ENCODE measurements at places on chromosomes 2 and 18. TPM values are rescaled to one million over a fixed set of nuclear protein-coding genes. Genes with fewer than 3 reads are reported as not detected.
A peak's percentile ranks its signal among the peaks of the same experiment; 100 is the strongest.

DNA sequence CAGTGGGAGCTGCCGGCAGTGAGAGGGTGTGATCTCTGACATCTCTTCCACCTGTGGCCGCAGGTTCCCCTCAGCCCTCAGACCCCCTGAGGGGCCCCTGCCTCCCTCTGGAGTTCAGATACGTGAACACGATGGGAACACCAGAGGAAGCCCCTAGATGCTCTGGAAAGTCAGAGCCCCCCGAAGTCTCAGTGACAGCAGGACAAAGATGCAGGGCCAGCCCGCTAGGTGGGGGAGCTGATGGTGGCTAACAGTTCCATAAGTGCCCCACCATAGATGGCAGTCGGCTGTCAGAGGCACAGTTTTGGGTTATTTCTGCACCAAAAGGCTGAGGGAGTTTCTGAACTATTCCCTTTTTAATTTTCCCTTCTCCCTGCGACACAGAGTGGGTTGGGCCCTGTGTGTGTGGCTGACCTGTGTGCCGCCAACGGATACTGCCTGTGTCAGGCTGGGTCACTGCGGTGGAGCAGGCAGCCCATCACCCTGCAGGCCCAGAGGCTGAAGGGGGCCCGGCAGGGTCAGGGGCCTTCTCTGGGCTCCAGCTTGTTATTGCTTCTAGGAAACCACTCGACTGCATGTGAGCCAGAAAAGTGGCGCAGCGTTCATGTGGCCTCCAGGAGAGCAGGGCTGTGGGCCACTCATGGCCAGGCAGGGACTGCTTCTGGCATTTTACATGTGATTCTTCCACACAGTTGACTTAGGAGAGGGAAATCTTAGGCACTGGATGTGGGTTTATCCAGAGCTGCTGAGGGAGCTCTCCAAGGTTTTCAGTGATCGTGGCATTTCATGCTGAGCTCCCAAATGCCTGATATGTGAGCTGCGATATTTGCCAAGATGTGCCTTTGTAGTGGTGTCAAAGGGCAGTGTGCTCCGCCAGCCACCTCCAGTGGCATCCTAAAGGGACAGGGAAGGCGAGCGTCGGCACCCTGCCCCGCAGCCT, 225.1 kb downstream of the SH3RF3 start:
- no peak overlapping the region for H3K27ac ChIP-seq
- no peak overlapping the region for H3K4me3 ChIP-seq
- DNase-seq, result no peak
- H3K27me3 ChIP-seq, result no peaks in the 10 kb centered on the region
- no peaks in the 10 kb centered on the region for H3K4me1 ChIP-seq

- H3K4me3 ChIP-seq, result no peak overlapping the region
- no peaks in the 10 kb centered on the region for H3K4me1 ChIP-seq
- no peak overlapping the region for H3K27ac ChIP-seq
- DNase-seq, result peak; percentile 1
- no peaks in the 10 kb centered on the region for H3K36me3 ChIP-seq
Observed at GRCh38 chr2:157662401-157662800, 33.7 kb upstream of the ACVR1C start.

DNA sequence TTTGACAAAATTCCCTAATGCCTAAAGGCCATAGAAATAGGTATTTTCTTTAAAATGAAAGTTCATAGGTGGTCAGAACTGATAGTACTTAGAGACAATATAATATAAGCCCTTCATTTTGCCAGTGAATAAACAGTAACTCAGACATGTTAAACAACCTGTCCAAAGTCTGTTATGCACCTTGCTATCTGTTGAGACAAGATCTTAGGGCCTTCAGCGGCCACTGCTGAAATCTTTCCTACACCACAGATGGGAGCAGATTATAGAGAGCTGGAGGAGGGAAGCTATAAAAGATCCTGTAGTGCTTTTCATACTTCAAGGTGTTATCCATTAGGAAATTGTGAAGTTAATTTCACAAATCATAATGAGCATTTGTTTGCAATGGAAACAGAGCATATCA, 13.8 kb downstream of the CERKL start:
- no peaks in the 10 kb centered on the region for H3K4me1 ChIP-seq
- no peak overlapping the region for H3K4me3 ChIP-seq

DNA sequence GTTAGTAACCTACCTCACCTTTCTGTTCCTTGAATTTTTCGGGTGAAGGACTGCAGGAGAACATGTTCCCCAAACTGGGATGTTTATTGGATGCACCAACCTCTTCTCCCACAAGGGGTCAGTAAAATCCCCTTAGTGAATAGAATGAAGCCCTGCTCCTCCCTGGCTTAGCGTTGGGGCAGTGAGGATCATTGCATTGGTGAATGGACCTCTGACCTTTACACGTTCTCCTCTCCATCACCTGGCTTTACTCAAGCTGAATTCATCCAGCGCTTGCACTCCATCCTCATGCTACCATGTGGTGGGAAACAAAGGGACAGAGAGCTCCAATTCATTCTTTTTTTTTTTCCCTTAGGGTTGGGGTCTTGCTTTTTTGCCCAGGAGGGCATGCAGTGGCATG, 157.2 kb downstream of the MIB1 start:
- H3K4me1 ChIP-seq, result no peaks in the 10 kb centered on the region
- H3K27ac ChIP-seq, result no peak overlapping the region
- no peak overlapping the region for H3K4me3 ChIP-seq
- H3K36me3 ChIP-seq, result no peaks in the 10 kb centered on the region

GRCh38 chr18:27860701-27861107, 316.2 kb downstream of the CDH2 start:
- H3K27me3 ChIP-seq, result no peaks in the 10 kb centered on the region
- H3K4me3 ChIP-seq, result no peak overlapping the region
- no peak overlapping the region for H3K27ac ChIP-seq
- no peaks in the 10 kb centered on the region for H3K36me3 ChIP-seq
- no peak for DNase-seq

DNA sequence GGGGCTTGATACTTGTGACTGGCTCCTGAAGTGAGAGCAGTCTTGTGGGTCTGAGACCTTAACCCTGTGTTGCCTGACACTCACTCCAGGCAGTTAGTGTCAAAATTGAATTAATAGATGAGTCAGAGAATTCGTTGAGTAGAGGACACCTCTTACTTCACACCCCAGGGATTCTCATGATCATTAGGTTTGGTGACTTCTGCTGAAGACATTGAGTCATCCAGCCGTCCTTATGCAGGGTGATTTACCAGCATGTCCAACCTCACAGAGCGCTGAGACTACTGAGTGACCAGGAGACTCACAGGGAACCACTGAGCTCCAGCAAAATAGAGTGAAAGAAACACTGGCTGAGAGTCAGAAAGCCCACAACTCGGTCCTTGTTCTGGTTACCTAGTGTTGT, 36.0 kb upstream of the EVA1A start:
- no peaks in the 10 kb centered on the region for H3K27me3 ChIP-seq
- peaks cover 30% of the 10 kb centered on the region for H3K4me1 ChIP-seq
- no peaks in the 10 kb centered on the region for H3K36me3 ChIP-seq
- H3K4me3 ChIP-seq, result no peak overlapping the region

- DNase-seq, result peak; percentile 3
- H3K4me3 ChIP-seq, result no peak overlapping the region
- no peaks in the 10 kb centered on the region for H3K4me1 ChIP-seq
- peaks cover 9% of the 10 kb centered on the region for H3K27me3 ChIP-seq
- no peak overlapping the region for H3K27ac ChIP-seq
Observed at GRCh38 chr18:25229081-25229480, 122.9 kb downstream of the ZNF521 start.

GRCh38 chr2:138018866-138019688, 54.8 kb downstream of the HNMT start:
- no peak overlapping the region for H3K4me3 ChIP-seq
- H3K4me1 ChIP-seq, result no peaks in the 10 kb centered on the region
- no peaks in the 10 kb centered on the region for H3K36me3 ChIP-seq
- H3K27ac ChIP-seq, result no peak overlapping the region

DNA sequence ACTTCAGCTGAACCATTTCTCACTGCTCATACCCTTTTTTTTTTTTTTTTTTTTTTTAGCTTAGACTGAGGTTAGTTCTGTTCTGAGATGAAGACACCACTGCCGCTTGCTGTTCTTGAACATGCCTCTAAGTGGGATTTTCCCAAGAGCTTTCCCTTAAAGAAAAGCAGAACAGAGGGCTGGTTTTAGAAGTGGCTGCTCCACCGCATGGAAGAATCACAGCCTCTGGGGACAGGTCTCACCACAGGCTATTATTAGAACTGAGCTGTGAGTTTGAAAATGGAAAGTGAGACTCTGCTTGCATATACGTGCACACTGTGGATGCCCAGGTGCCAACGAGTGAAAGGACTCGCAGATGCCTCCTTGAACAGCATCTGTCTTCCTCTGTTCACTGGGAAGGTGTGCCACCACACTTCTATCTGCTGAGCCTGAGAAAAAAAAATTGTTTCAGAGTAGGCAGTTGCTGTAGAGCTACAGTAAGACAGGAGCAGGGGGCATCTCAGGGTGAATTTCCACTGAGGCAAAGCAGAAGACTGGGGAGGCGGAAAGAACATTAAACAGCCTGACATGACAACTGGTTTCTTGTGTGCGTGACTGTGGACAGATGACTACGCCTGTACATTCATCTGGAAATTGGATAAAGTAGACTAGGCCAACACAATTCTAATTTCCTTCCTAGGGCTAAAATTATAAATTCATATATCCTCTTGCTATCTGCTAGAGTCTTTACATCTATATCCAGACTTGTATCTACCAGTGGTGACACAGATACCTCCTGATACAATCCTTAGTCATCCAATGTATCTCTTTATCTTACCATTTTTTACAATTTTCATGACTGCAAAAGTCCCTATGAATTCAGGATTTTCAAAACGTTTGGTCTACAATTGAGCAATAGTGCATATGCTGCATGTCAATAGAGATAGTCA, 1045.7 kb upstream of the CELF4 start:
- H3K36me3 ChIP-seq, result no peaks in the 10 kb centered on the region
- no peak overlapping the region for H3K4me3 ChIP-seq
- no peak overlapping the region for H3K27ac ChIP-seq
- DNase-seq, result no peak
- H3K4me1 ChIP-seq, result no peaks in the 10 kb centered on the region

GRCh38 chr2:64820901-64821300, 167.2 kb upstream of the SERTAD2 start:
- no peak overlapping the region for H3K27ac ChIP-seq
- no peak for DNase-seq
- no peak overlapping the region for H3K4me3 ChIP-seq
- no peaks in the 10 kb centered on the region for H3K36me3 ChIP-seq

GRCh38 chr2:130344578-130344977, 1.9 kb downstream of the IMP4 start:
- no peak overlapping the region for H3K4me3 ChIP-seq
- DNase-seq, result no peak
- peaks cover 40% of the 10 kb centered on the region for H3K36me3 ChIP-seq
- H3K27me3 ChIP-seq, result no peaks in the 10 kb centered on the region
- no peaks in the 10 kb centered on the region for H3K4me1 ChIP-seq
- no peak overlapping the region for H3K27ac ChIP-seq

DNA sequence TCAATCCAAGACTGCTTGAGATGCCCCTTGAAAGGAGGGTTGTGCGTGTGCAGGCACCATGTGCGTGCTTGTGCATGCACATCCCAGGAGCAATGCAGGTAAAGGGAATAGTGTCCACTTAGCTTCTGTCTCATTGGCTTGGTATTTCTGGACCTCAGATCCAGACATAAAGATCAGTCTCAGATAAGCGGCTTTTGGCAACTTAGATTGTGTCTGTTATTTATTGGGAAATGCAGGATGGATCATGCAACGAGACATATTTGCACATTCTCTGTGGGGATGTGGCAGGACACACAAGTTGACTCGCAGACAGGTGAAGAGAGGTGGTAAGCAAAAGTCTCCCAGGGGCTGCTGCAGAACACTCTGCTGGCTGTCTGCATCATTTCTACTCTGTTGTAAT, 67.9 kb downstream of the SETBP1 start:
- no peak for DNase-seq
- H3K36me3 ChIP-seq, result no peaks in the 10 kb centered on the region
- H3K4me3 ChIP-seq, result no peak overlapping the region
- H3K27ac ChIP-seq, result no peak overlapping the region

DNA sequence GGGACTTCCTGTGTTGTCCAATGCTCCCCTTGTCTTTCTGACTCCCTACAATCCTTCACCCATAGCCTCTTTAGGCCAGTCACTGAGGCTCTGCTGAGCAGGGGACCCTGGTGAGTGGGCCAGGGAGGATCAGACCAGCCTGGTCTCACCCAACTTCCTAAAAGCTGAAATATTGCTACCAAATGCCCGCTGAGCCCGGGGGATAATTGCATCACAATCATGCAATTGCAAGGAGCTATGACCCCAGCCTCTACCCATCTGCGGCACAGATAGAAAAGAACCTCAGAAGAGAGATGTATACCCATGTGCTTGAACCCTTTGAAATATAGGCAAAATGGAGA, 3.7 kb upstream of the SP100 start:
- H3K27me3 ChIP-seq, result peaks cover 16% of the 10 kb centered on the region
- H3K4me3 ChIP-seq, result peak overlapping the region; percentile 53
- no peaks in the 10 kb centered on the region for H3K4me1 ChIP-seq
- no peak for DNase-seq

- no peaks in the 10 kb centered on the region for H3K36me3 ChIP-seq
- DNase-seq, result no peak
- no peaks in the 10 kb centered on the region for H3K4me1 ChIP-seq
- no peak overlapping the region for H3K4me3 ChIP-seq
Observed at GRCh38 chr2:121666042-121666441, 16.8 kb upstream of the CLASP1 start.

- no peak for DNase-seq
- no peaks in the 10 kb centered on the region for H3K4me1 ChIP-seq
- H3K36me3 ChIP-seq, result no peaks in the 10 kb centered on the region
- no peak overlapping the region for H3K27ac ChIP-seq
Observed at GRCh38 chr18:5604778-5605177, 61.0 kb upstream of the EPB41L3 start.

GRCh38 chr2:467892-468647, 180.2 kb upstream of the ALKAL2 start:
- H3K36me3 ChIP-seq, result no peaks in the 10 kb centered on the region
- peak; percentile 11 for DNase-seq
- peak overlapping the region; percentile 32 for H3K4me3 ChIP-seq
- peaks cover 28% of the 10 kb centered on the region for H3K27me3 ChIP-seq
- H3K27ac ChIP-seq, result no peak overlapping the region

- H3K27me3 ChIP-seq, result no peaks in the 10 kb centered on the region
- no peak for DNase-seq
- no peak overlapping the region for H3K4me3 ChIP-seq
- H3K36me3 ChIP-seq, result peaks cover 4% of the 10 kb centered on the region
Observed at GRCh38 chr2:3341336-3341735, 36.3 kb downstream of the EIPR1 start.

- H3K36me3 ChIP-seq, result no peaks in the 10 kb centered on the region
- H3K27ac ChIP-seq, result no peak overlapping the region
- no peak for DNase-seq
- no peaks in the 10 kb centered on the region for H3K27me3 ChIP-seq
- H3K4me1 ChIP-seq, result no peaks in the 10 kb centered on the region
- no peak overlapping the region for H3K4me3 ChIP-seq
Observed at GRCh38 chr2:240994171-240994896, 4.1 kb upstream of the SNED1 start.

KYNU gene
- total RNA-seq, result 0.44 TPM

CXCR4 gene
- 3.6 TPM for total RNA-seq

CCDC74A gene
- total RNA-seq, result 7.0 TPM

AQP12A gene
- not detected for total RNA-seq

GPBAR1 gene
- 0.30 TPM for total RNA-seq

ROCK1 gene
- 34.9 TPM for total RNA-seq

Data from A673 (cell line).